A549 treated with ZK216348 at 1 μM for 4 hours (cell line): ENCODE measurements at places on chromosomes 12 and 14. TPM values are rescaled to one million over a fixed set of nuclear protein-coding genes. Genes with fewer than 3 reads are reported as not detected.

Gene GUCY2C
- total RNA-seq: 0.12 TPM in 1 of 5 replicates, not detected in the others

Gene KLRC2
- total RNA-seq: 0.85 to 2.1 TPM (median 1.4 TPM) in 5 replicates

Gene SYNJ2BP
- total RNA-seq: 6.7 to 12.2 TPM (median 10.2 TPM) in 5 replicates

Gene TGFB3
- total RNA-seq: 0.59 to 1.3 TPM (median 0.80 TPM) in 5 replicates

Gene GPR132
- 0.45 to 1.3 TPM (median 0.53 TPM) in 5 replicates for total RNA-seq

Gene FGF6
- total RNA-seq: not detected in 5 replicates

Gene NOS1
- 0.40 to 0.65 TPM (median 0.55 TPM) in 5 replicates for total RNA-seq

Gene NGB
- not detected in 5 replicates for total RNA-seq

Gene PPP4R3A
- total RNA-seq: 68.0 to 99.1 TPM (median 76.6 TPM) in 5 replicates

Gene CACNA1C
- 0.09 to 0.11 TPM in 2 of 5 replicates, not detected in the others for total RNA-seq
